Fibroblast of lung (primary cell): ENCODE measurements at places on chromosomes 4 and X. TPM values are rescaled to one million over a fixed set of nuclear protein-coding genes. Genes with fewer than 3 reads are reported as not detected.

- no peak overlapping the region for H3K4me3 ChIP-seq
- no peaks in the 10 kb centered on the region for H3K27me3 ChIP-seq
- H3K36me3 ChIP-seq = no peaks in the 10 kb centered on the region
- peak; percentile 75 for DNase-seq
- no peaks in the 10 kb centered on the region for H3K4me1 ChIP-seq
- no peak overlapping the region for H3K27ac ChIP-seq
These were observed 81.9 kb upstream of the QRFPR start for GRCh38 chr4:121462660-121463261.

- H3K27ac ChIP-seq = no peak overlapping the region
- H3K4me3 ChIP-seq = no peak overlapping the region
- H3K27me3 ChIP-seq = no peaks in the 10 kb centered on the region
- peaks cover 13% of the 10 kb centered on the region for H3K4me1 ChIP-seq
- no peaks in the 10 kb centered on the region for H3K36me3 ChIP-seq
- peak; percentile 38 for DNase-seq
These were observed 71.9 kb downstream of the PDLIM5 start for GRCh38 chr4:94523617-94524016.

DNA sequence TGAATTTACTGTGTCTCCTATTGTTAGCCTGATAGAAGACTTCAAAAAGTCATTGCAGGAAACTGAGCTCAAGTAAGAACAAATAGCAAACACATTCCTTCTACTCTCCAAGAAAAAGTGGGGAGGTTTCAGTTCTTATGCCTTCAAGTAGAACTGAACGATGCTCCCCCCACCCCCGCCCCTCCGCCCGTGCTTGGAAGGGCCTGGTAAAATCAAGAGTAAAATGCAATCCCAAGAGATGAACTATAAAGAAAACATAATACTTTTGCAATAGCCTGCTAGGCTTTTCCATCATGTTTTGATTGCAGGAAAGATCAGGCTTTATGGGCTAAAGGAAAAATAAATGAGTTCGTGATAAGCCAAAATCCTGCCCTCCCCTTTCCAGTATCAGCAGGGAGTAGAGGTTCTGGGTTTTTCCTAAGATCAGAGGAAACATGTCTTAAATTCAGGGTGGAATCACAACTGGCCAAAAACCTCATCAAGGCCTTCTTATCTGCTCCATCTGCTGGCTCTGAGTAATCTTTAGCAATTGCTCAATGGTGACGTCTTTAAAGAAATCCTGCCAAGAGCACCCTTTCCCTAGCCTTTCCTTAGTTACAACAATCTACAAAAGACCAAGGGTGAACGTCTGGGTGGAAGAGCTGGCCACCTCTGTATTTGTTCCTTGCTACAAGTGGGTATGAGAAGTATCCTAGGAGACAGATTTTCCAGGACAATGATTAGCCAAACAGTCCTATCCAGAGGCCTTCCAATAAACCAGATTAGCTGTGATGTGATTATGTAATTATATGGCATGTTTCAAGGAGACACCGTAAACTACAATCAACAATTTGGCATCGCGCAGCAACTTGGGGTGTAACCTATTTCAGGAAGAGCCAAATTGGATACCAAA, 66.3 kb upstream of the FAM9C start:
- peak; percentile 95 for DNase-seq
- H3K4me3 ChIP-seq = no peak overlapping the region
- peak overlapping the region; percentile 72 for H3K27ac ChIP-seq
- H3K27me3 ChIP-seq = no peaks in the 10 kb centered on the region
- H3K4me1 ChIP-seq = no peaks in the 10 kb centered on the region

DNA sequence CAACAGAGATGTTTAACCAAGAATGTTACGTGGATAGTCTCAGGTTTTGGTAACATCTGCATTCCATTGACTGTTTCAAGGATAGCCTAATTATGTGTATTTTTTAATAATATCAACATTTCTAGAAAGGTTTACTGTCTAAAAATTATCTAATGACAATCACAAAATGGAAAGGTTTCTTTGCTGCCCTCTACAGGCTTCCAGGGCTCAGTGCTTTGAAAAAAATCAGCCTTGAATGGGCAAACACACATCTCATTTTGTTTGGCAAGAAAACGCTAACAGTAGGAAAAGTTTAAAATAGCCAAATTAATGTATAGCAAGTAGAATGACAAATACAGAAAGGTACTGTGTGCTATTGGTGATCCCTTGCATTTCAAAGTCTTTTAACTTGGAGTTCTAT, 223.4 kb upstream of the PRPS2 start:
- no peak overlapping the region for H3K4me3 ChIP-seq
- no peak for DNase-seq
- no peaks in the 10 kb centered on the region for H3K4me1 ChIP-seq
- no peaks in the 10 kb centered on the region for H3K27me3 ChIP-seq

DNA sequence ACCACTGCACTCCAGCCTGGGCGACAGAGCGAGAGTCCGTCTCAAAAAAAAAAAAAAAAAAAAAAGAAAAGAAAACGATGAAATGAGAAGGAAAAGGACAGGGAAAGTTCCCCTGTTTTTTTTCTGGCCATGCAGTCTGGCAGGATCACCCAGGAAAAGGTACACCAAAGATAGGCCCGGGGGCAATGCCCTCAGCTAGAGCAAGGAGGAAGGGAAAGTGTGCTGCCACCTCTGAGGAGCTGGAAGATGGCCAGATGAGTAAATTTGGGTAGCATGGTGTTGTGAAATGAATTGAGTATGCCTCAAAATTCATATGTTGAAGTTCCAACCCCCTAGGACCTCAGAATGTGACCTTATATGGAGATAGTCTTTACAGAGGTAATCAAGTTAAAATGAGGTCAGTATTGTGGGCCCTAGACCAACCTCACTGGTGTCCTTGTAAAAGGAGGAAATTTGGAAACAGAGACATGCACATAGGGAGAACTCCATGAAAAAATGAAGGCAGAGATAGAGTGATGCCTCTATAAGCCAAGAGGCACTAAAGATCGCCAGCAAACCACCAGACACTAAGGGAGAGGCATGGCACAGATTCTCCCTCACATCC, 28.9 kb downstream of the MAOB start:
- no peaks in the 10 kb centered on the region for H3K27me3 ChIP-seq
- no peak for DNase-seq
- no peak overlapping the region for H3K4me3 ChIP-seq
- no peaks in the 10 kb centered on the region for H3K4me1 ChIP-seq
- no peaks in the 10 kb centered on the region for H3K36me3 ChIP-seq

Gene EGF
- total RNA-seq = 0.26 and 0.83 TPM in 2 replicates

Gene CAPN6
- total RNA-seq = under 0.01 TPM in 1 of 2 replicates, not detected in the other

Gene ACOT9
- total RNA-seq = 33.1 and 42.3 TPM in 2 replicates
